ENCODE measurements at places on chromosomes 16 and 17.

- DNase-seq, result no peak
These were observed 28.9 kb upstream of the ABCC12 start for GRCh38 chr16:48184681-48185080.

DNA sequence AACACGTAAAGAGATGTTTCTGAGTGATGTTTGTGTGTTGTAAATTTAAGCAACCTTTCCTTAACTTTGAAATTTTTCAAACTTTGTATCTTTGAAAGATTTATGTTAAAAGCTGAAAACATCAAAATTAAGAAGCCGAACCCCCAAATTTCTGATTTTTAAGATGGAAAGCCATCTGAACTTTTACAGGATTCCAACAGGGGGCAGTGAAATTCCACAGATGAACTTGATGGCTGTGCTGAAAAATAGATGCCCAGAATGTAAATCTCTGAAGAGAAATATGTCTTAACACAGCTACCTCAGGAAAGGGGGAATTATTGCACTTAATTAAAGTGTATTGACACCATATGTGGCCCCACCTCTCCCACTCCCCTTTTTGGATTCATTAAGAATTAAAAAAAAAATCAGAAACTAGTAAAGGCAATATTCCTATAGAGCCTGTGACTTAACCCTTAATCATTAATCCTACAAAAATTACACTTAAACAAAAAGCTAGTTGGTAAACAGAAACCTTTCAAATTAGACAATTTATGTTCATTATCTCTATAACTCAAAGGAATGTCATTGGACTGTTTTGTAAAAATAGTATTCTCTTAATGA is 597.9 kb downstream of the KCNJ2 start:
- peak; percentile 61 for DNase-seq

DNA sequence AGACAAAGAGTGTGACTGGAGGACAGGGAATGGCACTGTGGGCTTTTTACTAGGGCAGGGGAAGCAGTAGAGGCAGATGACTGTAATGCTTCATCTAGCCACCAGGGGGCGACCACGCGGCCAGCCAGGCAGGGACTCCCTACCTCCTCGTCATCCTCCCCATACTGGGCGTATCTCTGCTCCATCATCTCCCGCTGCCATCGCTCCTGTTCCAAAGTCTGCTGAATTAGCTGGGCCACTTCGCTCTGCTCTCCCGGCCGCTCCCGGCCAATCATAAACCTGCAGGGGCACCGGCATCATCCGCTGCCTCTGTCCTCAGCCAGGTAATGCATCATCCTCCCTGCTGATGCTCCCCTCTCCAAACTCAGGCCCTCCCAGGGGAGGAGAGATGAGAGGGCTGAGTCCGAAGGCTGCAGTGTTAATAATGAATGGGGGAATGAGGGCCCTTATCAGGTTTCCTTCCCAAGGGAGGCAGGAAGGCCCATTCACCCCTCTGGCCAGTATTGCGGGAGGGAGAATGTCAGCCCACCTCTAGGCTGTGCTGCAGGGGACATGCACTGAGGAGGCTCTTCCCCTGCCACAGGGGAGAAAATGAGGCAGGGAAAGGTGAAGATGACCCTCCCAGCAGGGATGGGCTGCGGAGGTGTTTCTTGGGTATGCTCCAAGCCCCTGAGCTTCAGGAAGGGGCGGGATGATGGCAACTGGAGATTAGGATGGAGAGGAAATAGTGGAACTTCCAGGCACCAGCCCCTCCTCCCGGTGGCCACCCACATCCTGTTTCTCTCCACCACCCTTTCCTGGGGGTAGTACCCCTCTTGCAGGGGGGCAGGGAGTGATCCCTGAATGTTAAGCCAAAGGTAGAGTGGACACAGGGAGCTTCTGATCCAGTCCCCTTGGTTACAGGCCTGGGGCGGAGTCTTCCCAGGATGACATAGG is 10.3 kb upstream of the SAMD14 start:
- DNase-seq, result peak; percentile 90

- peak; percentile 19 for DNase-seq
These were observed 32.3 kb upstream of the TANC2 start for GRCh38 chr17:62933501-62934385.

GRCh38 chr16:84893467-84893848 is 73.7 kb downstream of the CRISPLD2 start:
- DNase-seq, result no peak

GRCh38 chr17:46764000-46764708 is 54.3 kb downstream of the WNT3 start:
- DNase-seq, result no peak

GRCh38 chr17:39527220-39527813 is 66.0 kb downstream of the CDK12 start:
- peak; percentile 84 for DNase-seq

DNA sequence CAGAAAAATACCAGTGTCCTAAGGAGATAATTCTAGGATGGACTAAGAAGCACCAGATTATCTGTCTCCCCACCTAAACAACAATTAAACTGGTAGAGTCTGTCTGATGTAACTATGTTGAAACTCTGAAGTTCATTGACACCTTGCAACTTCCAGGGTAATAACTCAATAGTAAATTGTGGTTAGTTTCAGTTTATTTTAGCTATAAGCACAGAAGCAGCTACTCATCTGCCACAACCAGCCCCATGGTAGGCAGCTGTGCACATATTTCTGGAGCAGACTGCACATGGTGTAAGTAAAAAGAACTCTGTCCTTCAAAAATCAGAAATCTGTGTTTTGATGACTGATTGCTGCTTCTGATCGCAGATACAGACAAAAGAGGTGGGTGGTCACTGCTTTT is 852.1 kb downstream of the CDH11 start:
- no peak for DNase-seq

- peak; percentile 23 for DNase-seq
These were observed 54.7 kb downstream of the SLC6A2 start for GRCh38 chr16:55710466-55710865.

- no peak for DNase-seq
These were observed 70.2 kb downstream of the IRF8 start for GRCh38 chr16:85969159-85969558.

- peak; percentile 72 for DNase-seq
These were observed 1.6 kb downstream of the CTCF start for GRCh38 chr16:67563708-67564468.

DNA sequence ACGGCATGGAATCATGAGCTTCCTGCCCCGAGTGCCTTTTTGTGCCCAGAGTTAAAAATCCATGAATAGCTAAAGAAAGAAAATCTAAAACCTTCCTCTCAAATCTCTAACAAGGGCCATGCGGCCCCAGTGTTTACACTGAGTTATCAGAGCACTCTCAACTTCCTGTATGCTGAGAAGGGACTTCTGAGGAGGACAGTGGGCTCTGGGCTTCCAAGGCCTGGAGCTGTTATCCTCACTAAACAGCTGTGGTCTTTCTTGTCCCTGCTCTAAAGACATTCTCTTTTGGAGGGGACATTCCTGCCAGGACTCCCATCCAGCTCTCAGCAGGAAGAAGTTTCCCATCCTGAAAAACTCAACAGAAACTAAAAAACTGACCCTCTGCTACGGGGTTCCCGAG is 135.6 kb downstream of the AATF start:
- peak; percentile 65 for DNase-seq

DNA sequence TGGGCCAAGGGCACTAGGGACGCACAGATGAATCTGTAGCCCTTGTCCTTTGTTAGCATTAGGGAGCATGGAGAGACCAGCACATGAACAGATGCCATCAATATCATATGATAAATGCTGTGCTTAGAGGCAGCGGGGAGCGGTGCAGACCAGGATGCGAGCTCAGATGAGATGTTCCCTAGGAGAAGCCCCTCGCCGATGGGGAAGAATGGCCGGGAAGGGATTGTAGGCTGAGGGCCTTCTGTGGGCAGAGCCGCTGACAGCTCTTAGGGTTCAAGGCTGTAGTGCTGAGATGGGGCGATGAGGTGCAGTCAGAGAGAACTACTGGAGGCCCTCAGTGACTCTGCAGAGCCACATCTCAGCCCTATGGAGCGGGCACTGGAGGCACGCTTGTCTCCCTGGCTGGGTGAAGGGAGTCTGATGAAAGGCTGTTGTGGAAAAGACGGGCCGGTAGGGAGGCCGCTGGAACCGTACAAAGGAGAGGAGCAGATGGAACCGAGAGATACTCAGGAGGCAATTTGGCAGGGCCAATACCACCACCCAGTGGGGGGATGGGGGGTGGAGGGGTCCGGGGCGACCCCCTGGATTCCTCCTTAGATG is 66.3 kb upstream of the ENDOV start:
- no peak for DNase-seq

GRCh38 chr17:66665194-66665593 is 169.7 kb upstream of the CACNG5 start:
- no peak for DNase-seq

DNA sequence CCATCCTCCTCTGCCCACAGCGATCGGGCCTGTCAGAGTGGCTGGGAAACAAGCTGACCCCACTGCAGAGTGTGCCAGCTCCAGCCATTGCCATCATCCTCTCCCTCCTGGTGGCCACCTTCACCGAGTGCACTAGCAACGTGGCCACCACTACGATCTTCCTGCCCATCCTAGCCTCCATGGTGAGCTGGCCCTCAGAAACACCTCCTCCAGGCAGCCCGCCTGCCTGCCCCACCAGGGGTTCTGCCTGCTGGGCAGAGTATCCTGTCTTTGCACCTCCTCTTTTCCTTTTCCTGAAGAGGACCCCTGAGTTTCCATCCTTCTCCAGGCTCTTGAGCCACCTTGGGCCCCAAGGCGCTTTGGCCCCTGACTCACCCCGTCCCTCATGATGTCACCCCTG is 10.5 kb upstream of the FOXN1 start:
- no peak for DNase-seq

- DNase-seq, result no peak
These were observed 172.7 kb downstream of the ANKFN1 start for GRCh38 chr17:56326001-56326359.

- DNase-seq, result no peak
These were observed 18.5 kb downstream of the ITPRIPL2 start for GRCh38 chr16:19132255-19132654.

DNA sequence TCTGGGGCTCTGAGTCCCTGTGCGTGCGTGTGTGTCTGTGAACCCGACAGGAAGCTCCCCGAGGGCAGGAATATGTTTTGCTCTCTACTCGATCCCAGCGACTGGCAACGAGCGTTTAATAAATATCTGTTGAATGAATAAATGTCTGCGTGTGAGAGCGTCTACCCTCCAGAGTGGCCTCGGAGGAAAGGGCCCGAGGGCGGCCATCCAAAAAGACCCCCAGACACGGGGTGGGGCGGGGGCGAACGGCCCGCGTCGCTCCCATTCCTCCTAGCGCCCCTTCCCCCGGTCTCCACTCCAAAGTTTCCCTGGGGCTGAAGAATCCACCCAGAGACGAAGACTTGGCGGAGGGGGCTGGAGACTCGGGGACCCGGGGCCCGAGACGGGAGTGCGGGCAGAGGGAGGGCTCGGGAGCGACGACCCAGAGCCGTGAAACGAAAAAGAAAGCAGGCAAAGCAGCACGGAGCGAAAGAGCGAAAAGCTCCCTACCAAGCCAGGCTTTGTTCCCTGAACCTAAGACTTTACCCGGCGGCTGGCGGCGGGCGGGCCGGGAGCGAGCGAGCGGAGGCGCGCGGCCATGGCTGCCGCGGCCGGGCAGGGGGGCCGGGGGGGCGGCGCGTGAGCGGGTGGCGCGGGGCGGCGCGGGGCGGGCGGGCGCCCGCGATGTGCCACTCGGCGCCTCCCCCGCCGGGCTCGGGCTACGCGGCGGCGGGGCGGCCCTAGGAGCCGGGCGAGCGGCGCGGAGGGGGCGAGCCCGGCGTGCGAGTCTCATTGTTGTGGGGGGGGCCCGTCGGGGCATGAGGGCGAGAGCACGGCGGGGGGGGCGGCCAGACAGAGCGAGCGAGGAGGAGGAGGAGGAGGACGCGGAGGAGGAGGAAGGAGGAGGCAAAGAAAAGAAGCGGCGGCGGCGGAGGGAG is at the start of gene MLLT6:
Gene MLLT6 (plus strand): TSS at position 668 of the 917 bp plus-strand sequence. CDS start 360 bp downstream, outside the sequence.
- DNase-seq, result peak; percentile 92

DNA sequence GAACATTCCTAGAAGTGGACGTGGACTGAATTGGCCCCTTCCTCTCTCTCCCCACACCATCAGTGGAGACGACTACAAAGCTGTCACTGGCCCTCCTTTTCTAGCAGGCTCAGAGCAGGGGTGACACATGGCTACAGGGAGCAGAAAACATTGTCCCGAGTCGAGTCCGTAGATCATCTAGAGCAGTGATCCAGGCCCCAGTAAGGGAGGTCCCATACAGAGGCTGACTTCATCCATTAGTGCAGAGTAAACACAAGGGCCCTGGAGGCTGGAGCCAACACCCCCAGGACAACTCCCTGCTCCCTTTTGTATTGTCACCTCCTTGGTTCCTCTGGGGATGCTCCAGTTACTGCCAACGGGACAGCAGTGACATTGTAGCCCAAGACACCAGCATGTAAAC is 130.7 kb downstream of the CMIP start:
- no peak for DNase-seq

DNA sequence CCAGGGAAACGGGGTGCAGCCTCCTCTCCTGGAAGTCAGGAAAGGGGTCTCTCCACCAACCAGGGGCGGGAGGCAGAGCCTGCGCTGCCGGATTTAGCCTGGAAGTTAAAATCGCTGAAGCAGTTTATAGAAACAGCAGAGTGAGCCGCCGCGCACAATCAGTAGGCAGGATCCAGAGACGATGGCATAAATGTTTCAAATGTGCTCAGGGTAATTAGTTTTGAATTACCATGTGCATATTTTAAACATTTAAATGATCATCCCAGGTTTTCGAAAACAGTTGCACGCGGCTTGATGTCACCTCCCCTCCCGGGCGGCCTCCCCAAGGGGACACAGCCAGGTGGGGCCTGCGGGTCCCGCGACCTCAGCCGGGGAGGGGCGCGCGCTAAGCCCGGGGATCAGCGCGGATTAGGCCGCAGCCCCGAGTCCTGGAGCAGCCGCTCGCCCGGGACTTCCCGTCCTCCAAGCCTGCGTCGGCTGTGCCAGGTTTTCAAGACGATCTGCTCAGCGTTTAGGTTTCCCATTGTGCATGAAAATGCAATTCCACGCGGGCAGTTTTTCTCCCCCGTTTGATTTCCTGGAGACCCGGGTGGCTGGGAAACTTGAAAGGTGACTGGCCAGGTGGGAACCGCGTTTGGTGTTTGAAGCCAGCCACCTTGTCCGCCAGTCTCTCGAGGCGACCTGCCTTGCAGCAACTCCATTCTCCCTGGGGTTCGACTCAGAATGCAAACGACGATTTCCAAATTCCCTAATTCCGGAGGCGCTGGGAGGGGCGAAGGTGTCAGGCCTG is 78.3 kb downstream of the RPA1 start:
- peak; percentile 49 for DNase-seq

- no peak for DNase-seq
These were observed 30.7 kb upstream of the MED9 start for GRCh38 chr17:17445925-17446665.

DNA sequence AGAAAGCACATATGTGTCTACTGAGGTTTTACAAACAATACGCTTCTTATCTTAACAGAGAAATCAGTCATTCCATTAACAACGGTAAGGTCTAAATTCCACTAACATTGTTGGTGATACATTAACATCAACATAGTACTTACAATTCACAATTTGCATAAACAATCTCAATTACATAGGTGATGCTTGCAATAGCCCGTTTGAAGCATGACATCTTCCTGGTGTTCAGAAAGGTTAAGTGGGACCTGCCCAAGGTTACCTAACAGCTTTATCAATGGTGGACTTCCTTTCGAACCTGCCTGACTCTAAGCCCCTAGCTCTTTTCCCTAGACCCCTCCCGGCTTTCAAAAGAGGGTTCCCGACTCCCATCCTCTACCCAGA is 699 bp downstream of the FAM222B start:
- DNase-seq, result no peak
